Renal cortical epithelial cell (primary cell): ENCODE measurements at places on chromosomes 7 and 10. TPM values are rescaled to one million over a fixed set of nuclear protein-coding genes. Genes with fewer than 3 reads are reported as not detected.

Gene HERPUD2
- 33.0 and 40.0 TPM in 2 replicates for total RNA-seq

DNA sequence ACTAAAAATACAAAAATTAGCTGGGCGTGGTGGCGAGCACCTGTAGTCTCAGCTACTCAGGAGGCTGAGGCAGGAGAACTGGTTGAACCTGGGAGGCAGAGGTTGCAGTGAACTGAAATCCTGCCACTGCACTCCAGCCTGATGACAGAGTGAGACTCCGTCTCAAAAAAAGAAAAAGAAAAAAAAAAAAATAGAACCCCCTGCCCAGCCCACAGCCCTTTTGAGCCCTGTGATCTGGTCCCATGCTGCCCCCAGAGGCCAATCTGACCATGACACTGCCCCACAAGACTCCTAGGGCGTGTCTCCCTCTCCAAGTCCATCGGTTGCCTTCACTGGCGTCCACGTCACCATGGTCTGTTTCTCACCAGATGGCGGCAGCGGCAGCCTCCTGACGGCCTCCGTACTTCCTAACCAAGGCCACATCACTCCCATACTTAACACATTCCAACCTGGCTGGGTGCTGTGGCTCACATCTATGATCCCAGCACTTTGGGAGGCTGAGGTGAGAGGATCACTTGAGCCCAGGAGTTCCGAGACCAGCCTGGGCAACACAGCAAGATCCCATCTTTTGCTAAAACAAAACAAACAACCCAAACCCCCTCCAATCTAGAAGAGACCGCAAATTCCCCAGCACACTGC lies 18.0 kb downstream of the STX1A start:
- peak; percentile 26 for DNase-seq

GRCh38 chr10:61751599-61751998 lies 88.9 kb downstream of the CABCOCO1 start:
- DNase-seq = no peak

DNA sequence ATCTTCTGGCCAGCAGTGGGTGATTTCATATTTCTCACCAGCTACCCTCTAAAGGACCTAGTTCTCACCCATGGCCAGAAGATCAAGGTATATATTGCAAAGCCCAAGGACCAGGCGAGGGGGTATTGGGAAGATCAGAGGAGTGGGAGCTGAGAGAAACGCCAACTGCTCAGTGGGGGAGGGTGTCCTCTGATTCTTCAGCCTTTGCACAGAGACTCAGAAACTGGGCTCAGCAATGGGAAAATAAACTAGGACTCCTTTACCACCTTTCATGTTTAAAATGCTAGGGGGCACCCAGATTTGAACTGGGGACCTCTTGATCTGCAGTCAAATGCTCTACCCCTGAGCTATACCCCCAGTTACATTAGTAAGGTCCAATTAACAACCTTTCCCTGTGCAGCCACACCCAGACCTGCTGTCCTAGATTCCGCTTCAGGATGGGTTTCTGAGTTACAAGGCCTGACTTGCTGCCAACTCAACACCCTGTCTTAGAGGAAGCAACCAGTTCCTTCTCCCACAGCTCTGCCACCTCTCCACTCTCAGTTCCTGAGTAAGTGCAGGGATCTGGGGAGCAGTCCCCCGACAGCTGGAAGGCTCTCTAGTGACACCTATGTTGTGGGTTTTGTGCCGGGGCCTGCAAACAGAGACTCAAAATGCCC lies 93.5 kb downstream of the ZNF783 start:
- DNase-seq = no peak

Gene TFR2
- total RNA-seq = 0.35 and 1.0 TPM in 2 replicates

DNA sequence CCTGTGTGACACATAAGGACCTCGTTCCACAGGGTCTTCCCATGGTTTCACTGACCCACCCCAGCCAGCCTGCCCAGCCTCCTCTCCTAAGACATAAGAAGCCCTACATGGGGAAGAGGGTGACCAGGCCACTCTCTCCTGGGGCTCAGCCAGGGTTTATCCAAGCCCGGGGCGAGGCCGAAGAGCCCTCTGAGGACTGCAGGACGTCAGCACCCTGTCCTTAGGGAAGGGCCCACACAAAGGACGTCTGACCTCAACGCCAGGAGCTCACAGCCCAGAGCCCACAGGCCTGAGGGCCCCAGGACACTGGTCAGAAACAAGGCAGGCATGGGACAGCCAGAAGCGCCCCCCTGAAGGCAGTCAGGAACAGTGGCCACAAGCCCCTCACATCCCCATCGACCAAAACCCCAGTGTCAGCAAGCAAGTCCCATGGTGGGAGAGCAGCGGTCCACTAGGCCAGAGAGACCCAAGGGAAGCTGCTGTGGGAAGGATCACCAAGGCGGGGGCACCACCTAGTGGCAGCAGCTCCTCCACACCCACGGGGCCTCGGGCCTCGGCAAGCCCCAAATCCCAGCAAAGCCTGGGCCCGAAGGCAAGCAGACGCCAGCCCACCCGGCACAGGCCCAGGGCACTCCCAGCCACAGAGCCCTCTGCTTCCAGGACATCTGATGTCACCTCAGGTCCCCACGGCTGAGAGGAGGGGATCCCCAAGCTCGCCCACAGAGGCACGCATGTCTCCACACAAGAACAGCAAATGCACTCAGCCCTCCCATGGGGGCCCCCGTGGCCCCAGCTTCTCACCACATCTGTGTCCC lies 23.4 kb downstream of the MAD1L1 start:
- peak; percentile 30 for DNase-seq

Gene SPDYE9
- not detected in 2 replicates for total RNA-seq

DNA sequence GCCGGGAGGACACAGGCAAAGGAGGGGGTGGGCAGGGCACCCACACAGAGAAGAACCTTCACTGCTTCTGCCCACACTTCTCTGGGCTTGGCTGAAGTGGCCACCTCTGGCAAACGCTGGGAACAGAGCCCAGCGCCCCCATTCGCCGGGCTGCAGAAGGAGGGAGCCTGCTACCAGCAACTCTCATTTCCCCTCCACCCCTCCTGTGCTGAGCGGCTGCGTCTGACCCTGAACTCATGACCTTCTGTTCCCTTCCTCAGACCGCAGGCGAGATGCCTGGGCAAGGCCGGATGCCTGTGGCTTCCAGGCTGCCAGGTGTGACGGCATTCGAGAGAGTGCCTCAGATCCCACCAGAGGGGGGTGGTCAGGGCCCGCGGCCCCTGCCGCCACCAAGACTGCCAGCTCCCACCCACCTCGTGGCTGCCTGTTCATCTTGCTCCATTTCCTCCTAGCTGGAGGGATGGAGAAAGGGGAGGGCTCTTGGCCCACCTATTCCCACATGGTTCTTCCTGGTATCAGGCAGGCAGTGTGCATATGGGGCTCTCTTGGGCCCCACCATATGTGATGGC lies 19.8 kb downstream of the DNAJB12 start:
- DNase-seq = peak; percentile 97

- DNase-seq = peak; percentile 79
These were observed 15.3 kb upstream of the RSU1 start for GRCh38 chr10:16832351-16833080.

DNA sequence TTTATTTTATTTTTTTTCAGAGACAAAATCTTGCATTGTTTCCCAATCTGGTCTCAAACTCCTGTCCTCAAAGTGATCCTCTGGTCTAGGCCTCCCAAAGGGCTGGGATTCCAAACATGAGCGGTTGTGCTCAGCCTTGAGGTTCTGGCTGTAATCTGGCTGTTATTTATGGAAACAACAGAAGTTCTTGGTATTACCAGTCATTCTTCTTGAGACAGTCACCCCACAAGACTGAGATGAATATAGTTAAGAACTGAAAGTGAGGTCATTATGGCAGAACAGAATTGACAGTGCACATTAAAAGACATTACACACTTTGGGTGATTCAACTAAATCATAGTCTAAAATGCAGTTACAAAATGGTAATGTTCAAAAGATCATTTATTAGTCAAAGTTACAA lies 719.5 kb downstream of the ZWINT start:
- no peak for DNase-seq

- no peak for DNase-seq
These were observed 45.4 kb downstream of the NAMPT start for GRCh38 chr7:106239406-106239805.

- DNase-seq = peak; percentile 87
These were observed 37.4 kb downstream of the DNAJC9 start for GRCh38 chr10:73209705-73210104.

DNA sequence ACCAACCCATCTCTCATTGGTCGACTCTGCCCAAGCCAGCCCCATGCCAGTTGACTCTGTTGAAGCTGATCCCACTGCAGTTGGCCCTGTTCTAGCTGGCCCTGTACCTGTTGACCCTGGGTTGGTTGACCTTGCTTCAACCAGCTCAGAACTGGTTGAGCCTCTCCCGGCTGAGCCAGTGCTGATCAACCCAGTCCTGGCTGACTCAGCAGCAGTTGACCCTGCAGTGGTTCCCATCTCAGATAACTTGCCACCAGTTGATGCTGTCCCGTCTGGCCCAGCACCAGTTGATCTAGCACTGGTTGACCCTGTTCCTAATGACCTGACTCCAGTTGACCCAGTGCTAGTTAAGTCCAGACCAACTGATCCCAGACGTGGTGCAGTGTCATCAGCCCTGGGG lies 7.4 kb downstream of the PPRC1 start:
- no peak for DNase-seq

Gene PAX4
- not detected in 2 replicates for total RNA-seq

Gene TMEM60
- total RNA-seq = 12.0 and 12.9 TPM in 2 replicates

GRCh38 chr10:45211576-45211975 lies 103.8 kb downstream of the OR13A1 start:
- DNase-seq = no peak

Gene CACNB2
- not detected in 2 replicates for total RNA-seq

- DNase-seq = peak; percentile 80
These were observed 56.0 kb upstream of the TNKS2 start for GRCh38 chr10:91742229-91742628.

GRCh38 chr10:57983281-57983791 lies 284.4 kb downstream of the IPMK start:
- peak; percentile 52 for DNase-seq

DNA sequence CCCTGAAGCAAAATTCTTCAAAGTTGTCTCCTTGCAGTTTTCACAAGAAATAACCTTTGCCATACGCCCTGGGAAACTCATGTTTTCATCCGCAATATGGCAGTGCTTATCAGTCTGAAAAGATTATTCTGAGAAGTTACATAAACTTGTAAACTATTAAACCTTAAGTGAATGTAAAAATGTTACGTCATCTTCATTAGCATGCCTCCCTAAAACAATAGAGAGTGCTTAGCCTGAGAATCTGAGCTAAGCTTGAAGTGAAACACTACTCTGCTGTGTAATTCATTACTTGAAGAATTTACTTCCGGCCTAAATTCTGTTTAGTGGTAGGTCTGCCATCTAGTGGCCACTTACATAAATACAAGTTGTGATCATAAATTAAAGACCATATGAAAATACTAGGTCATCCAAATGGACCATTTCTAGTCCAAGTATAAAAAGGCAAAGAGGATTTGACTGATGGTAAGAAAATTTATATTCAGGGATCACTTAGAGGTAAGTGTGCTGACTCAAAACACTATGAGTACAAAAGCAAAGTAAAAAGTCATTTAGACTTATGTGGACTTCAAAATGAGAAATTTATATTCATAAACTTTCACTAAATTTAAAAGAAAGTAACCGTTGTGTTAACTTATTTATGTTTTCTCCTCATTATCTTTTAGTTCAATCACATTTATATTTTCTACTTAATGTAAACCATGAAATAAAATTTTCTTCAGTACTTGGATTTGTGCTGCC lies 745.1 kb upstream of the LRRTM3 start:
- DNase-seq = peak; percentile 75

GRCh38 chr10:27696466-27696865 lies 49.2 kb downstream of the MKX start:
- no peak for DNase-seq

Gene FGFR2
- 4.7 and 50.3 TPM in 2 replicates for total RNA-seq

Gene FANK1
- 14.9 and 26.4 TPM in 2 replicates for total RNA-seq

GRCh38 chr10:58867683-58868082 lies 308.8 kb upstream of the PHYHIPL start:
- no peak for DNase-seq

Gene PPP1R9A
- 32.8 and 56.6 TPM in 2 replicates for total RNA-seq

- no peak for DNase-seq
These were observed 155.6 kb downstream of the ARHGAP21 start for GRCh38 chr10:24568042-24568441.

Gene ADAM8
- total RNA-seq = 1.6 and 15.8 TPM in 2 replicates

Gene TFEC
- total RNA-seq = 0.17 and 0.80 TPM in 2 replicates

DNA sequence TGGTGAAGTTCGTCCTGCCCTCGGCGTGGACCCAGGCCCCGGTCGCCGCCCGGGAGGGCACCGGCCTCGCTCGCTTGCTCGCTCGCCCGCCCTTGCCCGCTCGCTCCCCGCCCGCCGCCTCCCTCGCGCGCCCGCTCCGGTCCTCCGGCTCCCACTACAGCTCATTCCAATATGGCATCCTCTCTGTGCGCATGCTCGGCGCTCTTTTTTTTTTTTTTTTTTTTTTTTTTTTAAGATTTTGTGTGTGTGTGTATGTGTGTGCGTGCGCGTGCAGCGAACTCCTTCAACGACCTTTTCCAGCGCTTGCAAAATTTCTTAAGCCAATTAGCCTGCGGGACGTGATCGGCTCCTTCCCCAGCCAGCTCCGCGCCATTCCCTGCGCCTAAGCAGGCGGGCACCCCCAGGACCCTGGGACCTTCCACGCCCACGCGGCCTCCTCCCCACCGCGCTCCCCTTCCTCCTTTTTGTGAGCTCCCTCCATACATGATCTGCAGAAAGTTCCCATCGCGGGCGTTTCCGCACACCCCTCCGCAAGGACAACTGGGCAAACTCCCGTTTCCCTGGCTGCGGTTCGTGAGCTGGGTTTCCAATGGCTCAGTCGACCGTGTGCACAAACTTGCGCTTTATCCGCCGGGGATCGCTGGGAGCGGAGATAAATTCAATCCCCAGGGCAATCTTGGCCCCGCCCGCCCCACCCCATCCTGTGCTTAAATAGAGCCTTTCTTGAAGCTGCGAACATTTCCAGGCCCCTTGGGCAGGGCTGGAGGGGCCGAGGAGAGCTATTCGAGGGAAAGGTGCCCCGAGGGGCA lies at the start of gene SFMBT2:
Gene SFMBT2, minus strand, starts transcription at position 173 of the 809 bp plus-strand sequence. CDS start 29,136 bp downstream, outside the sequence.
- peak; percentile 19 for DNase-seq

GRCh38 chr7:92064438-92065029 lies 69.7 kb downstream of the CYP51A1 start:
- DNase-seq = peak; percentile 63

DNA sequence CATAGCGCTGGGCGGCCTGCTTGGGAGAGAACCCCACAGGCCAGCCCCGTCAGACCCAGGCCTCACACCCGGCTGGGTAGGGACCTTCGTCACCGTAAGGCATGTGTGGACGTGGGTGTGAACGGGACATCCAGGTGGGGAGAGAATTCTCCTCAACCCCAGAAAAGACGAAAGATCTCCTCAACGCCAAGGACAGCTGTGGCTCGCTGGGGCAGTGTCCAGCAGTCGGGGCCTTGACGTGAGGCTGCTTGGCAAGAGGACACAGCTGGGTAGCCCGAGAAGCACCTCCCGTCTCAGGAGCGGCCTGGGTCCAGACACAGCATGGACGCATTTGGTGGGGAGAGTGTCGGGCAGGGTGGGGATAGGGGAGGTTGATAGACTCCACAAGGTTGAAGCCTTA lies 1.2 kb upstream of the SLIT1 start:
- DNase-seq = no peak

DNA sequence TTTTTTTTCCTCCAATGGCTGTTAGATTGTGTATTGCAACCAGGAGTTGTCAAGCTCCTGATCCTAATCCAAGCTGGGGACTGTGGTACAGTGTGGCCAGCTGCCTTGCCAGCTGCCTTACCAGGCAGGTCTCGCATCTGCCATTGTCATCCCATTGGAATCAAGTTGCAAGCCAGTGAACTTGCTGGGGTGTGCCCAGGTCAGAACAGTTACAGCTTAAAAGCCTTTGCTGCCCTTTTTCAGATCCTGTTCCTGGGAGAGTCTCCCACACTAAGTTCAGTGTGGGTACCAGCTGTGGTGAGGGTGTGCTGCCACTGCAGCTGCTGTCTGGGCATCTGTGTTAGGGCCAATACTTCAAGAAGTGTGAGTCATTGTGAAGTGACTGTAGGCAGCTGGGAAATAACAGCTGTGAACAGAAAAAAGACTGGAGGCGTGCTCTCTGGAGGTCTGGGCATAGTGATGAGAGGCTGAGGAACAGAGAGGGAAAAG lies 72.8 kb downstream of the CCNY start:
- peak; percentile 88 for DNase-seq
